ENCODE measurements at places on chromosomes 7 and 10.

- DNase-seq: no peak
These were observed 166.4 kb upstream of the PPP1R3A start for GRCh38 chr7:114085313-114085591.

- no peak for DNase-seq
These were observed 14.8 kb downstream of the TSPAN12 start for GRCh38 chr7:120843109-120843508.

- DNase-seq: no peak
These were observed 111.3 kb downstream of the ELFN1 start for GRCh38 chr7:1781369-1781768.

DNA sequence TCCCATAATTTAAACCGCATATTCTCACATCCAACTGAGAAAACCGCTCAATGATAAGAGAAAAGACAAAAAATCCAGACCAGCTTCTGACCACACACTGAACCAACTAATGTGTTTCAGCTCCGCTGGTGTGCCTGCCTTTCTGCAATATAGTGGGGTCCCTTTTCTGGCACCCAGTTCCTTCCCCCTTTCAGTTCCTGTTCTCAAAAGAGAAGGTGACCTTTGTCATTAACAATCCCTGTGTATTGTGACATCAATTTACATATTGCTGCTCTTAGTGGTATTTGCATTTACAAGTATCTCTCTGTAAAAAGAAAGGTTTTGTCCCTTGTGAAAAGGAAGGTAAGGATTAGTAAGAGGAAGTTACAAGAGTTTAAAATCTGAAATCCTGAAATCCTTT, 1.4 kb downstream of the PPP1R17 start:
- DNase-seq: no peak

DNA sequence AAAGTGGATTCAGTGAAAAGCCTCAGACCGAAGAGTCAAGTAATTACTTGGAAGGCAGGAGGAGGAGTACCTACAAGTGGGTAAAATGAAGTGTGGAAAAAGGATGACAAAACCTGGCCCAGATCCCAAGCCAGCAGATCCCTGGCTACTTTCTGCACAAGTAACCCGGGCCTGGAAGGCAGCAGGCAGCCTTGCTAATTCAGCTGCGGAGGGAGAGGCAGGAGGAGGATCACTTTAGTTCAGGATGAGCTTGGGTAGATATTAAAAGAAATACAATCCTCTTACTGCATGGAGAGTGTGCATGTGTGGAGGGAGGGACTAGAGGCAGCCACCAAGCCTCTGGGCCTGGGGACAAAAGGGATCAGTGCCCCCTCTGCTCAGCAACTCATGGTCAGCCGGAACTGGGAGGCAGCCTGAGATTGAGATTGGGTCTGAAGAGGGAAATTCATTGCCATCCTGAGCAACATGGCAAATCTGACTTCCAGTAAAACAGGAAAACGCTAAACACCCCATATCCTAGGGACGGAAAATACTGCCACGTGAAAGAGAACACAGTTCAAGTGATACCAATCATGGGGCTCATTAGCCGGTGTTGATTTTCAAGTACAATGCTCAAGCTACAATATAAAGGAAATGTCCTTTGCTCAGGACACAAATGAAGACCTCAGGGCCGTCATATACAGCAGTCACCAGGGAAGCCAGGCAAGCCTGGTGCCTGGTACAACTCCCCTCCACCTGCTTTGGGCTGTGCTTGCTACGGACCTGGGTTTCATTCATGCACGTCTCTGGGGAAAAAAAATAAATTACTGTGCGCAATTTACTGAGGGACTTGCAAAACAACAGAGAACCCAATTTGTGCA, 1.3 kb downstream of the AMPH start:
- DNase-seq: no peak

DNA sequence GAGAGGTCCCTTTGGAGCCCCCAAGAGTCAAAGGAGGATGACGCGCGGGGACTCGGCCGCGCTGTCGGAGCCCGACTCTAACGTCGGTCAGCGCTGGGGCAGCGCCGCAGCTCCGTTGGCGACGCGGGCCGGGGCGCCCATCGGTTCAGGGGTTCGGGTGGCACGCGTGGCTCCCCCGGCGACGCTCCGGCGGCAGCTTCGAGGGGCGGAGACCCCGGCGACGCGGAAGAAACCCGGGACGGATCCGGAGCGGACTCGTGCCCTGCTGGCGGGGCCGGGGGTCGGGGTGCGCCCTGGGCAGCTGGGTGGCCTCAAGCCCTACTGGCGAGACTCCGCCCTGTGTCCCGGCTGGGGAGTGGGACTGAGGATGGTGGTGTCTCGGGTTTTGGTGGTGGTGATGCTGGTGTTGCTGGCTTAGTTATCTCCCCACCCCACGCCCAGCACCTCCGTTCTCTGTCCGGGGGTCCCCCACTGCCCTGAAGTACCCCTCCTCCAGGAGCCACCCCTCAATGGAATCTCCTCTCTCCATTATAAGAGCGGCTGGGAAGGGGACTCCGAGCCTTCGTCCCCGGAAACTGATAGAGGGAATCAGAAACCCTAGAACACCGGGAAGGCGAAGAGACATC, at the start of gene NAT16:
TSS of gene NAT16 (minus strand) at position 164 of the 626 bp plus-strand sequence. CDS start 5,486 bp downstream, outside the sequence.
- no peak for DNase-seq

DNA sequence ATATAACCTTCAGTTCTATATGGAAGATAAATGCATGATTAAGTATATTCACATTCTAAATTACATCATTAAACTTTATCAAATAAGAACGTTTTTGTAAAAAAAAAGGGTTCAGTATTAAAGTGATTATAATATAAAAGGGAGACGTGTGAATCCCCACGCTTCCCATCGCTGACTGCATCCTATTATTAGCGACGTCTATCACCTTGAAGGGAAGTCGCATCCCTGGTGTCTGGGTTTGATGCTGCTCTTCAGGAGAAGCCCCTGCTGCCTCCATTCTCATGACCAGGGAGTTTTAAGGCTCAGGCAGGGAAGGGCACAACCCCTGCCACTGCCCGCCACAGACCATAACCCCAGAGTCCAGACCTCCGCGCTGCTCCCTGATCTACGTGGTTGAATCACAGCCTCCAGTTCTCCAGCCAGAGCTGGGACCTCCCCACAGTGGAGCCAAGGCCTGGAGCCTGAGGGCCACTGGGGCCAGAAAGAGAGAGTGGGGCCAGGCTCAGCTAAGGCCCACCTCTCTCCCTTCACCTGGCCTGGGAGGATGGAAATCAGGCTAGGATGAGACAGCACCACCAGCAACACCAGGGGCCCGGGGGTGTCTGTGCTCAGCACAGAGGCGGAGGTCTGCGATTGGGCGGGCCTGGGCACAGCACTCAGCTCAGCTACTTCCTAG, 130.6 kb downstream of the TCERG1L start:
- DNase-seq: no peak

DNA sequence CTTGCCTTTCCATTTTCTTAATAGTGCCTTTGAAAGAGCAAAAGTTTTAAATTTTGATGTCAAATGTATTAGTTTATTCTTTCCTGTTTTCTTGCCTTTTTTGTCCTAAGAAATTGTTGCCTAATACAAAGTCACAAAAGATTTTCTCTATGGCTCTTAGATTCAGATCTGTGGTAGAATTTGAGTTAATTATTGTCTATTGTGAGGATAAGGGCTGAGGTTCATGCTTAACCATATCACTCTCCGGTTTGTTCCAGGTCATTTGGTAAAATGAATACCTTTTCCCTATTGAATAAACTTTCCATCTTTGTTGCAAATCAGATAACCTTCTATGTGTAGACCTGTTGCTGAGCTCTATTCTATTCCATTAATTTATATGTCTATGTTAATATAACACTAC, 96.0 kb downstream of the NOD1 start:
- no peak for DNase-seq

DNA sequence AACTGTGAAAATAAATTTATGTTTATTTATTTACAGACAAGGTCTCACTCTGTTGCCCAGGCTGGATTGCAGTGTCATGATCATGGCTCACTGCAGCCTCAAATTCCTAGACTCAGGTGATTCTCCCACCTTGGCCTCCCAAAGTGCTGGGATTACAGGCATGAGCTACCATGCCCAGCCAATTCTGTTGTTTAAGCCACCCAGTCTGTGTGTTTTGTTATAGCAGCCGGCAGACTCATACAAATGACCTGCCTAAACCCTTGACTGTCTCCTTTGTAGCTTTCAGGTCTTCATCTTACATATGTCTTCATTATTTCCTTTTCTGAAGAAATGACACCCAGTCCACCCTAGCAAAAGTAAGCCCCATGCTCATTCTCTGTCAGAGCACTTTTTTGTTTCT, 43.8 kb upstream of the KMT2C start:
- DNase-seq: no peak

- DNase-seq: no peak
These were observed 9.7 kb upstream of the TTYH3 start for GRCh38 chr7:2621948-2622640.

DNA sequence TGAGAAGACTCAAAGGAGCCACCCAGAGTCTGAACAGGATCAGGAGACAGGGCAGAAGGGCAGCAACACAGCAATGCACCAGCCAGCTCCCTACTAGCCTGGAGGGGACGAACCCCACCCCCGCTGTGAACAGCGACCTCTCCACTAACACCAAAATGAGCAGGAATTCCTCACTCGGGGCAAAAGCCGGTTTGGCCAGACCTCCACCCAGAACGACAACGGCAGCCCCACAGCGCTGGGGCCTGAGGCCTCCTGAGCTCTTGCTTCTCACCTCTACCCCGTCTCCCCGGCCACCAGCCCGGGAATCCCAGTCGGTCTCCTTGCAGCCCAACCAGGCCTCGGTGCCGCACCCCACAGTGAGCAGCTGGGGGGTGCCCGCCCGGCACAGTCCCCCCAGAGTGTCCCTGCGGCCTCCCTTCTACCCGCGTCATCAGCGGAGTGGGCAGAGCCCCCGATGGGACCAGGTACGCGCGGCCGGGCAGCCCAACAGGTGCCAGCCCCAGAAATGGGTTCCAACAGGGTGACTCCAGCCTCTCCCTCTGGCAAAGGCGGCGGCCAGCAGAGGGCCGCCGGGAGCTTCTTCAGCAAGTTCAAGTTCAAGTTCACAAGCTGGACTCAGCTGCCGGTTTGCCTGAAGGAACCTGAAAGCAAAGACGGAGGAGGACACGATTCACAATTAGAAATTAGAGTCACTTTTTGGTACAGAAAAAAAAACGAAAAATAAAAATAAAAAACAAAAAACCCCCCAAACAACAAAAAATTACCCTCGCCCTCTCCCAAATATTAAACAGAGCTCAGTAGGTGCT, 129.0 kb downstream of the MARCHF5 start:
- no peak for DNase-seq

- DNase-seq: no peak
These were observed 388.3 kb upstream of the MKI67 start for GRCh38 chr10:128514536-128514935.

GRCh38 chr10:79406683-79407422, 38.6 kb downstream of the ZCCHC24 start:
- DNase-seq: no peak

DNA sequence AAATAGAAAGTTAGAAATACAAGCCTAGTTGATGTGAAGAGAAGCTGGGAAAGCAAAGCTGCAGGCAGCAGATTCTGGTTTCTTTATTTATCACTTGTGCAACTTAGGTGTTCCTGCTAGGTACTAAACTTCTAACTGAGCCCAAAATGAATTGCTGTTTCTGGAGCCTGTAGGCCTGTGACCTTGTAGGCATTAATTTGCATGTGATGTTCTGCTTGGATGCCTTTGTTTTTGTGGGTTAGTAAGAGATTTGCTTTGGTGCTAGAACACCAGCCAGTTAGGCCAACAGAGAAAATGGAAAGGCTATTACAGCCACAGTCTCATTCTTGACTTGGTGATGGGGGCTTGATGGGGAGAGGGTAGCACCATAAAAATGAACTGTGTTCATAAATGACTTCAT, 370.7 kb downstream of the PPP1R3A start:
- DNase-seq: no peak

GRCh38 chr10:71068861-71069271, 143.5 kb upstream of the UNC5B start:
- DNase-seq: no peak

- DNase-seq: no peak
These were observed 11.8 kb upstream of the PRKAR1B start for GRCh38 chr7:738723-739454.

DNA sequence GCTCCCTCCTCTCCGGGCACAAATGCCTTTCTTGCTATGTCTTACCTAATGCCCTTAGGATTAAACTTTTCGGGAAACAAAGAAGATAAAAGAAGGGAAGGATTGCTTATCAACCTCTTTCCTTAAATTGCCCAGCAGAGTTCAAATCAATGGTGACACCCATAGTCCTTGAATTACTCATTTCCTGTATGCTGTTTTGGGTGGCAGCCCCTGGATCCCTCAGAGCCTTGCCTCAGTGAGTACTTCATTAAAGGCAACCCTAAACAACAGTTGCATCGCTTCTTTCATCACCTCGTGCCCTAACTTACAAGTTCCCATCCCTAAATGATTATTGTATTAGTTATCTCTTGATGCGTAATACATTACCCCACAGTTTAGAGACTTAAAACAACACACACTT, 31.6 kb upstream of the WAPL start:
- no peak for DNase-seq

DNA sequence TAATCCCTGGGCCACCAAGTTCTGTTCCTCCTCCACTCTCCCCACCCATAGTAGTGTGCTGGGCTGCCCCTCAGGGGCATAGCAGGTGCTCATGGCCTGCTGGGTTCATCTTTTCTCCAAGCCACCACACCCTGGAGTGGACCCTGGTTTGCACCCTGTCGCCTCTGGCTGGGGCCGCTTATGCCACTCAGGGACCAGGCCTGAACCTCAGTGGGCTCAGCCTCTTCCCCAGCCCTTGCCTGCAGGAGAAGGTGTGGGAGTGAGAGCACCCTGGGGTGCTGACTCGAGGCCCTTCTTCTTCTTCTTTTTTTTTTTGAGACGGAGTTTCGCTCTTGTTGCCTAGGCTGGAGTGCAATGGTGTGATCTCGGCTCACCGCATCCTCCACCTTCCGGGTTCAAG, 10.2 kb downstream of the CLIP2 start:
- DNase-seq: no peak

DNA sequence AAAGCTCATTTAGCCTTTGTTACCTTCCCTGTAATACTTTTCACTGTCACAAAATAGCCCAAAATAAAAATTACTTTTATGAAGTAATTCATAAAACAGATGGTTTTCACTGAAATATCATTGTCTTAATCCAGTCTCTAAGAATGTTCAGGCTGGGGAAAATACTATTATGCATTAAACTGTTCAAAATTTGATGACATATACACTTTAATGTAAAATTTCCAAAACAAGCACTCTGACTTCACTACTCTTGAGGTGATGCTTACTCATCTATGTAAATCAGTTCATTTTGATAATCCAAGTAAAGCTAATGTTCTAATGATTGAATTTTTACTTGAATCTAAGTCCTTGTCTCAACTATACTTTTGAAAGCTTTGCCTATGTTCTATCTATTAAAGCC, 127.9 kb downstream of the KMT2C start:
- DNase-seq: no peak

DNA sequence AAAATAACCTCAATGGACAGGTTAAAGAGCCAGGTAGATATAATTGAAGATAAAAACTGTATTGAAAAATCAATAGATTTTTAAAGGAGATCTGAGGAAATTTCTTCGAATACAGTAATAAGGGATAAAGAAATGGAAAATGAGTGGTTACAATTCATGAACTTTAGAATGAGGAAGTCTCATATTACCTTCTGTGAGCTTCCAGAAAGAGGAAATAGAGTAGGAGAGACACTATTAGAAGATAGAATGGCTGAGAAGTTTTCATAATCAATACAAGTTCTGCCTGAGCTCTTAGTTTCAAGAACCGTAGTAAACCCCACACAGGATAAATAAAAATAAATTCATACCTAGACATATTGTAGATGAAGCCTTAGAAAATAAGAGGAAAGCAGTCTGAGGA, 11.5 kb downstream of the SDK1 start:
- DNase-seq: no peak

- no peak for DNase-seq
These were observed 563.6 kb upstream of the SEMA3D start for GRCh38 chr7:85750454-85750949.
